ENCODE measurements at places on chromosomes 5 and 9.

GRCh38 chr5:72921886-72922285 is 34.0 kb upstream of the FCHO2 start:
- no peak for DNase-seq

DNA sequence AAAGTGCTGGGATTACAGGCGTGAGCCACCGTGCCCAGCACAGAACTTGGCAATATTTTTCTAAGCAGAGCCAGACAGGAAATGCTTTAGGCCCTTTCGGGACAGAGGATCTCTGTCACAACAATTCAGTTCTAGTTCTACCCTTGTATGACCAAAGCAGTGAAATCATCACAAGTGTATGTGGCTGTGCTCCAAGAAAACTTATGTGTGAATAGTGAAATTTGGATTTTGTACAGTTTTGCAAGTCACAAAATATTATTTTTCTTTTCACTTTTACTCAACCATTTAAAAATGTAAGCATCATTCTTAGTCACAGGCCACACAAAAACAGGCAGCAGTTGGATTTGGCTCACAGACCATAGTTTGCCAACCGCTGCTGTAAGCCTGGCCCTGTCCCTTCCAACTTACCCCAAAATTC is 20.4 kb upstream of the PRUNE2 start:
- no peak for DNase-seq

DNA sequence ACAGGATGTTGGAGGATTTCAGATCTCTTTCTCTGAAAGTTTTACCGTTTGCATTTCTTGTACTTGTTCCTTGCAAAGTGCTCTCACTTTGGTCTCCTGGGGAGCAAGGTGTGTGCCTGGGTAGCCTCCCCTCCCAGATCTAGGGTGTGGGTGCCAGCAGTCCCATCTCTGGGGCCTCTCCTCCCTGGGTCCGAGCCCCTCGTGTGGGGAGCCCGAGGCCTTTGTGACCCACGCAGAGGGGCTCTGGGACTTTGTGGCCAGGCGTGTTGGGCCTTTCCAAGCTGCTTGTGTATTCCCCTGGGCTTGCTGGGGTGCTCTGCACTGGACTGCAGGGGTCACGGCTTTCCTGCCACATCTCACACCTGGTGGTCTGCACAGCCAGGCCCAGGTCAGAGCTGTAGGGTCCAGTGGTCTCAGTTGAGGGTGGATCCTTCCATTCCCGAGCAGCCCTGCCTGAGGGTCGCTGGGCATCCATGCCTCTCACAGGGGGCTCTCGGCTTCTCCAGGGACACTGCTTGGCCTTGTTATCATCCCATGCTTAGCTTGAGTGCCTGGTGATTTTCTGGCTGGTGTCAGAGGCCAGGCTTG is 96.3 kb downstream of the CACNA1B start:
- no peak for DNase-seq

- no peak for DNase-seq
These were observed 1090.4 kb downstream of the PTPRD start for GRCh38 chr9:9522406-9522805.
